CD4-positive, alpha-beta T cell treated with Interleukin-17A for 1 hour (primary cell): ENCODE measurements at places on chromosomes 11 and 22.

DNA sequence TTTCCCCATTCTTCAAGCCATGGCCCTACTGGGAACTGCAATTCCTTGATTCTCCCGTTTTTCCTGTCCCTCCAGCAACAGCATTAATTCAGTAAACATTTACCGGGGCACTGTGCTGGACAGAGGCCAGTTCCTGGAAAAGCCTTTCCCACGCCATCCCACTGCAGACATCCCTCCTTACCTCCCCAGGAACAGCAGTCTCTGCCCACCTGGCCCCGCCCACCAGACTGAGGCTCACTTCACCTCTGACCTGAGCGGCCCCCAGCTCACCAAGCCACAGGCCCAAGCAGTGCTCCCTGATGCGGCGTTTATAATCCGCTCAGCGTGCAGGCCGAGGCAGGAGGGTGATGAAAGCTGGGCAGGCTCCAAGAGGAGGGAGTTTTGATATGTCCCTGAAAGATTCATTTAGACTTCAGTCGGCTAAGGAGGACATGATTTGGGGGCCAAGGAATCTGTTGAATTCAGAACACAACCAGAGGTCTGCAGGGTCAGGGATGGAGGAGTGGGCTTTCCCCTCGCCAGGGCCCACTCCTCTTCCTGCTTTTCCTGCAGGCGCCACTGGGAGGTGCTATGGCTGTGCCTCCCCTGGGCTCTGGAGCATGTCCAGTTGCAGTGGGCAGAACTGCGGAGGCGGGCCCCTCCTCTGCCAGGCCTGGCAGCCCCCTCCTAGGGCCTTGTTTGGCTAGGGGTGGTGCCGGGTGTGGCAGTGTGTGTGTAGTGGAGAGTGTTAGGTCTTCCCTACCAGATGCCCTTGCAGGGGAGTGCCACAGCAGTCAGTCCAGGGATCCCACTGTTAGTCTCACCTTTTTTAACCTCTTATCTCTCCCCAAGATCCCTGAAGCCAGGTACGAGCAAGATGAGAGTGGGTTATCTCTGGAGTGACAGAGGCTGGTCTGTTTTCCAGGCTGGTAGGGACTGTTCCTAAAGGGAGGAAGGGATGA lies 1.4 kb upstream of the TAGLN start:
- DNase-seq: no peak

DNA sequence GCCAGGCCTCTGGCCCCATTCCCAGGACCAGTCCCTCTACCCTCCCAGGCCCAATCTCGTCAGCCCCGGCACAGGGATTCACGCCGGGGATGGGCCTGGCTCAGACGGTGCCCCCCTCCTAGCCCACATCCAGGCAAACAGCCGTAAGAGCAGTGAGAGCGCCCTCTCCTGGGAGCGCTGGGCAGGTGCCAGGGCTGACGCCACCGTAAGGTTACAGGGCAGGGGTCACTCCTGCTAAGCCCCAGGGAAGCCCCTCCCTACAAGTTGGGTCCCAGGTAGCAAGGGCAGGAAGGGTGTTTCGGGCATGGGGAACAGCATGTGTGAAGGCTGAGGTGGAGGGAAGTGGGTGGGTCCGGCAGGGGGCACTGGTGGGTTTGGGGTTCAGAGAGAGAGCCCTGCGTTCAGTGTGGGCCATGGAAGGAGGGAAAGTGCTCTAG lies 19.2 kb upstream of the PPARA start:
- no peak for DNase-seq

- no peak for DNase-seq
Observed at GRCh38 chr22:50443197-50443596, 31.6 kb downstream of the SBF1 start.

DNA sequence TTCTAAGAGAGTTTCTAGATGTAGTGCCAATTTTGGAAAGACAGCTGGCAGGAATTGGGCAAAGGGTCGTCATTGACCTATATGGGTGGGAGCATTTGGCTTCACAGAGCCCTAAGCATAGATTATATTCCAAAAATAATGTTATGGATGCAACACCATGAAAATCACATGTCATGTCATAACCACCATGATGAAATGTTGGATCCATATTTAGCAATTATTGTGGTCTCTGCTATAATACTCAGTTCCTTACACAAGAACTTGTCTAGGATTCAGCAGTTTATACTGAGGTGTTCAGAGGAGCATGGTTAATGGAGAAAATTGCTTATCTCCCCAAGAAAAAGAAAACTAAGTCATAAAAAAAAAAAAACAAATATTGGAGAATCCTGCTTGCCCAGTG lies 31.6 kb downstream of the NTM start:
- DNase-seq: no peak

DNA sequence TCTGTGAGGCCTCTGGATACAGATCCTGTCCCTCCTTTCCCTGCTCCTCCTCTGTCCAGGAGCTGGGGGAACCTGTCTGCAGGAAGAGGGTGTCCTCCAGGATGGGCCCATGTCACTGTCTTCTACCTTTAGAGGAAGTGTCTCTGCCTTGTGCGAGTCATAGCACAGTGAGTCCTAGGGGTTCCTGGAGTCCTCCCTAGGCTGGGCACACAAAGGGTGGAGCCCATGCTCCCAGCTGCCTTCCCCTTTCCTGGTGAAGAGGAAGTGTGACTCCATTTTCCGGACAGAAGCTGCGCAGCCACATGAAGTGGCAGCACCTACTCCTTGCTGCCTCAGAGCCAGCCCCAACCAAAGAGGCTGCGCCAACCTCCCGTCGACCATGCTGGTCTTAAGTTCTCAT lies 112.2 kb downstream of the CTTN start:
- DNase-seq: no peak

DNA sequence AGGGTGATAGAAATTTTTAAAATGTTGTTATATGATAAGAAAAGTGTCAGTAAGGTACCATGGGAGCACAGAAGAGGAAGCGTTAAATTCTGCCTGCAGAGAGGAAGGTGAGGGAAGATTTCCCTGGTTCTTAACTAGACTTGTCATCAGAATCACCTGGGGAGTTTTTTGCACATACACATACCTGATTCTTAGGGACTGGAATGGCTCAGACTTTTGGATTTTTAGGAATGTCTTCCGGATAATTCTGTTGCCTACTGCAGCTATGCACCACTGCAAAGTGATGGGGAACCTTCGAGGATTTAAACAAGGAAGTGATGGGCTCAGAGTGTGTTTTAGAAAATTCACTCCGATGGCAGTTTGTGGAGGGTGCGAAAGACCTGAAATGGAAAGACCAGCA lies 21.9 kb downstream of the STX3 start:
- no peak for DNase-seq

DNA sequence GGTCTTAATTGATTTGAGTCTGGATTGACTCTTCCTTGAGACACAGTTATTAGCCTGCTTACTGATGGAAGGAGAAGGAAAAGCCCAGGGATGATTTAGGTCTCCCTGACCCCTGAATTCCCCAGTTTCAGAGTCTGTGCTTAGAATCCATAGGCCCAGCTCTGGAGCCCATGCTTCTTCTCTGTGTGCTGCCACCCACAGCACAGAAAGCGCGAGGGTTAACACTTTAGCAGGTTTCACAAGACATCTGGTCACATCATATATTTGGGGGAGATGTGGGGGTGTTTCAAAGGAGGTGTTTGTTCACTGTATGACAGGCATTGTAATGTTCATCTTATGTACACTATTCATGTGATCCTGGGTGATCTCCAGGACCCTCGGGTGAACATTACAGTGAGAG lies 107.0 kb downstream of the PPP6R3 start:
- no peak for DNase-seq

GRCh38 chr11:118148856-118149255 lies 3.8 kb downstream of the SCN4B start:
- no peak for DNase-seq

DNA sequence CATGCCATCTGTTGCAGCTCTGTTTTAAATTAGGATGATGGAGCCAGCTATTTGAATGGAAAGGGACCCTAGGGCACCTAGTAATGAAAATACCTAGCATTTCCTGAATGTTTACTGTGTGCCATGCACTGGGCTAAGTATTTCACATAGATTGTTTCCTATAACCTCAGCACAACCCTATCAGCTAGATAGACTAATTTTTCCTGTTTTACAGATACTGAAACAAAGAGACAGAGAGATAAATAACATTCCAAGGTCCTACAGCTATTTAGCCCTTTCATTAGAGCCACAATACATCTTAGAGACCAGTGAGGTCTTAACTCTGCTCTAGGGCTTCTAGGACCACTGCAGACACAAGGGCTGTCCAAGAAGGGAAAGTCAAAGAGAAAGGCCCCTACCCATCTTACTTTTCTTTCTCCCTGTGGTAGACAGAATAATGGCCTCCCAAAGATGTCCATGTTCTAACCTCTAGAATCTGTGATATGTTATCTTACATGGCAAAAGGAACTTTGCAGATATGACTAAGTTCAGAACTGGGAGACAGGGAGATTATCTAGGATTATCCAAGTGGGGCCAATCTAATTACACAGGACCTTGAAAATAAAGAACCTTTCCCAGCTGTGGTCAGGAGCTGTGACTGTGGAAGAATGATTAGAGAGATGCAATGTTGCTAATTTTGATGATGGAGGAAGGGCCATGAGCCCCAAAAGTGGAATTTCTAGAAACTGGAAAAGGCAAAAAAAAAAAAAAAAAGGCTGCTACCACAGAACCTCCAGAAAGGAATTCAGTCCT lies 157.0 kb downstream of the CCDC34 start:
- no peak for DNase-seq

GRCh38 chr11:12154871-12155668 lies 44.7 kb downstream of the MICAL2 start:
- no peak for DNase-seq

DNA sequence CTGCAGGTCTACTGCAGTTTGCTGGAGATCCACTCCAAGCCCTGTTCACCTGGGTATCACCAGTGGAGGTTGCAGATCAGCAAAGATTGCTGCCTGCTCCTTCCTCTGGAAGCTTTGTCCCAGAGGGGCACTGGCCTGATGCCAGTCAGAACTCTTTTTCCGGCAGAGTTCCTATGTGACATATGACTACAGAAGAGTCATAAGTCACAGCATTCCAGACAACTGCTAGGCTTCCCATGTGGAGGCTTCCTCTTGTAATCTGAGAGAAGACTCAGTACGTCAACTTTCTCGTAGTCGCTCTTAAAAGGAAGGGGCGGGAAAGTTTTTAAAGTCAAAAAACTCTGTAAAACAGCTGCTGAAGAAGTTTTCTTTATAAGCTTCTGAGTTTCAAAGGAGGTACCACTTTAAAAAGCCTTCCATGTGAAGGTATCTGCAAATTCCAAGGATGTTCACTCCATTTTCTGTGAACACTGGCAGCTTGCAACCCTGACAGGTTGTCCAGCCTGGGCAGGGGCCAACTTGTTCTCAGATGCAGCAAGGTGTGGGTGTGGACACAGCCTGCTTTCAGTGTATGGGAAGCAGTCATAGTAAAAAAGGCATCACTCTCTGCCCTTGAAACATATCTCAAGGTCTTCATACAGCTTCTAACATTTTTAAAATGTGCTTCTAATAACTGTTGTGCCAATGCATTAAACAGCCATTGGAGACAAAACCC lies 97.8 kb downstream of the ME3 start:
- DNase-seq: no peak

DNA sequence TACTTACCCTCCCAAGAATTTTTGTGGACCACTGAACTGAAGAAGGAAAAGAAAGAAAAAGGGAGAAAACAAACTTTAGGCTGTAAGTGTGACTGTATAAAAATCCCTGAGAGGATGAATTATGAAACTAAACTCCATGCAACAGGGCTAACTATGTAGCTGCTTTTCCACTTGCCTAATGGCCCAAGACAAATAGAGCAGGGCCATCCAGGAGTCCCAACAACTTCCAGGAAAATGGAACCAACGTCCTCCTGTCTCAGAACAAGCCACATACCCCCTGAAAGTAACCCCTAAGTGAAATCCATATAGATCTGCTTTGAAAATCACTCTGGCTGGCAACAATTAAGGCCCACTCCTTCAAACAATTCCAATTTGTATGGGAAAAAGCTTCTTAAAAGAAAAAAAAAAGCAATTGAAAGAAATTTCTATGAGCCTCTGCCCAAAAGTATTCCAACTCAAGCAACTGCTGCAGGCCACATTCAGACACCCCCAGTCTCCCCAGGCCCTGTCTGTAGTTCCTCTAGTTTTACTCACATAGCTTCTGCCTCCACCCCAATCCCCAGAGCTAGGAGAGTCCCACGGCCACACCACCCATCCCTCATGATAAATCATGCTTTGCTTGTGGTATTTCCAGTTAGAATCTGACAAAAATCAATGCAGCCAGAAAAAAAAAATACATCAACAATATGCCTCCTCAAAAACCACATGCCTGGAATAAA lies 12.7 kb downstream of the RBFOX2 start:
- no peak for DNase-seq

DNA sequence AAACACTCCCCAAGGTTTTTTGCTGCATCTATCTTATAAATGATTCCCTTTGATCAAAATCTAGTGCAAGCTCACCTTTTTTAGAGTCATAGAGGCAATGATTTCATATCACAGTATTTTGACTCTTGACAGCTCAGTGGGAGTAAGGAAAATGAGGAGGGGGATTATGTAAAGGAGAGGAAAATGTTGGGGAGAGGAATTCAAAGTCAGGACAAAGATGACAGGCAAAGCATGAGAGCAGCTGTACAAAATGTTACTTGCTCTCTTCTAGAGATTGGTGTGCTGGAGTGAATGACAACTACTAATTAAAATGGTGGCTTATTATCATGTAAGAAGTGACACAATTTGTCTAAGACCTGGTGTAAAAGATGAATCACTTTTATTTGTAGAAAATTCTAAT lies 644.6 kb upstream of the CHORDC1 start:
- no peak for DNase-seq

GRCh38 chr11:5618807-5619206 lies 6.0 kb upstream of the TRIM34 start:
- DNase-seq: no peak

DNA sequence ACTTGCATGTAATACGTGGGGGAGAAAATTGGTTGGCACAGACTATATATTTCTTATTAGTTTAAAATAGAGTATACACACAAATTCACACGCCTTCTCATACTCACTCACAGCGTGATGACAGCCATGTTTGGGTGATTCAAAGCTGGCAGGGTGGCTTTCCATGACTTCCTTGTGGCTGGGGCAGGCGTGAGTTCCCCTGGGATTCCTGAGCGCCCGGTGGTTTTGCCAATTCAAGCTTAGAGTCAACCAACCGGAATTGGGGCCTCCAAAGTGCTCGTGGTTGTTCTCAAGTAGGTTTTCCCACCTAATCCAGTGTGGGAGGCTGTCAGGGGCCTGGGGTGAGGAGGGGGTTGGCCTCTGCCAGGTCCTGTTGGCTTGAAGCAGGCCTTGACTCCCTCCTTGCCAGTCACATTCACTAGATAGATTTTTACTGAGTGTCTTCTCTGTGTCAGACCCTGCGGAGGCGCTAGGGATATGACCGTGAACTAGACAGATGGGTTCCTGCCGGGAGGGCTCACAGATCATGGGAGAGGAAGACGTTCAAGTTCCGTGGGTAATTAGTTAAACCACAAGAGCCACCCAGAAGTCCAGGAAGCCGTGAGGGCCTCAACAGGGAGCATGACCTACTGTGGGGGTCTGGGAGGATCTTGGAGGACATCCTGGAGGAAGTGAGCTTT lies 11.5 kb downstream of the PKNOX2 start:
- DNase-seq: no peak

DNA sequence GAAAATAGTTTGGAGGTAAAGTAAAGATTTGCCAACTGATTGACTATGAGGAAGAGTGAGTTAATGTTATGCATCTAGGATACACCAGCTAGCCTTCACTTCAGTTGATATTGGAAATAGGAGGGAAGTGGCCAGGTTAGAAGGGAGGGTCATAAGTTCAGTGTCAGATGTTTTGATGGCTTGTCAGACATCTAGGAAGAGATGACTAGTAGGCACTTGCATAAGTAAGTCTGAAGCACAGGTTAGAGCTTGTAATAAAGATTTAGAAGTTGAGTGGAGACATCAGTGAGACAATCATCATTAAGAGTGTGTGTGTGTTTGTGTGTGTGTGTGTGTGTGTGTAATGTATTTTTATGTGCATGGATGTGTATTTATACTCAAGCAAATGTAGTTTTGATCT lies 146.1 kb downstream of the OR4C45 start:
- DNase-seq: no peak
